ENCODE measurements at places on chromosomes 7 and 10.

GRCh38 chr10:126153711-126154628 is 234.3 kb downstream of the ADAM12 start:
- DNase-seq = no peak

- no peak for DNase-seq
Measured at GRCh38 chr10:24552346-24553016, 171.2 kb downstream of the ARHGAP21 start.

DNA sequence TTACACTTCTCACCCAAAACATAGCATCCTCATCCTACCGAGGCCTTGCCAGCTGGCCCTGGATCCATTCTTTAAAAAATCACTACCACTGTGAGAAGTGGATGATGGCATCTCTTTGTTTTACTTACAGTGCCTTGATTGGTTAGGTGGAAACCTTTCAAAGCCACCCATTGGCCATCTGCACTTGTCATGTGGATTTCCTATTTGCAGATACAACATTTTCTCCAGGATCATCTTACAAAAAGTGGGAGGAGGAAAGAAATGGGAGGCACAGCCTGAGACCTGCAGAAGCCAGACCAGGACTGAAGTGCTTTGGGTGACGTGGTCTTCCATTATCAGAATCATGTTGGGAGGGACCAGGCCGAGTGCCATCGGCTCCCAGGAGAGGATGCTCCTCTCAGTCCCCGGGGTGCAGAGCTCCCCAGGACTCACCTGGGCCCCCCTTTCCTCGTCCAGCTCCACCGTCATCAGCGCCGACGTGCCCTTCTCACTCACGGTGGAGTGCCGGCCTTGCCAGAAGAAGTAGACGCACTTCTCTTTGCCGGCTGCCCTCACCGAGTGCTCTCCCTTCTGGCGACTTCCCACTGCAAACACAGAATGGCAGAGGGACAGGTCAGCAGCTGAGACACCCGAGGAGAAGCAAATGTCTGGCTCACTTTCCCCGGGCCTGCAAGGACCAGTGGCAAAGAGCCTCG is 161.2 kb downstream of the SVIL start:
- no peak for DNase-seq

GRCh38 chr7:126953461-126953860 is 299.3 kb downstream of the GRM8 start:
- DNase-seq = no peak

DNA sequence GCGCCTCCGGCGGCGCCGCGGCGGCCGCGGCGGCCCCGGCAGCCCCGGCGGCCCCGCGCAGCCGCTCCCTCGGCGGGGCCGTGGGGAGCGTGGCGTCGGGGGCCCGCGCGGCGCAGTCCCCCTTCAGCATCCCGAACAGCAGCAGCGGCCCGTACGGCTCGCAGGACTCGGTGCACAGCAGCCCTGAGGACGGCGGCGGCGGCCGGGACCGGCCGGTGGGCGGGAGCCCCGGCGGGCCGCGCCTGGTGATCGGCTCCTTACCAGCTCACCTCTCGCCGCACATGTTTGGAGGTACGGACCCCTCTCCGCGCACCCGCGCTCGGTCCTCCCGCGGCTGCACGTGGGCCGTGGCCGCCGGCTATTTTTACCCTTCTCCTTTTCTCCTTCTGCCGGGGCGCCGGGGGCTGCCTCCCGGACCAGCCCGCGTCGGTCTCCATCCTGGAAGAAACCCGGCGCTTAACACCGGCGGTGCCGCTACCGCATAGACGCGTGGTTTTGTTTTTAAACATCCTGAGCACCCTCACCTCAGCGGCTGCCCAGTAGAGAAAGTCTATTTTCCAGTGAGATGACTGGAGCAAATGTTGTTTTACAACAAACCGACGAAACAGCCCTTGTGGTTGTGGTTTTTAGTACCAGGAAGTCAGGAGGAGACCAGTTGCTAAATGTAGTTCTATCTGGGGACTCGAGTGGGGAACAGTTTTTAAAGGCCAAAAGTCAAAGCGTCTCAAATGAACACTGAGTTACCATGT is 1.3 kb downstream of the ZNRF2 start:
- no peak for DNase-seq

DNA sequence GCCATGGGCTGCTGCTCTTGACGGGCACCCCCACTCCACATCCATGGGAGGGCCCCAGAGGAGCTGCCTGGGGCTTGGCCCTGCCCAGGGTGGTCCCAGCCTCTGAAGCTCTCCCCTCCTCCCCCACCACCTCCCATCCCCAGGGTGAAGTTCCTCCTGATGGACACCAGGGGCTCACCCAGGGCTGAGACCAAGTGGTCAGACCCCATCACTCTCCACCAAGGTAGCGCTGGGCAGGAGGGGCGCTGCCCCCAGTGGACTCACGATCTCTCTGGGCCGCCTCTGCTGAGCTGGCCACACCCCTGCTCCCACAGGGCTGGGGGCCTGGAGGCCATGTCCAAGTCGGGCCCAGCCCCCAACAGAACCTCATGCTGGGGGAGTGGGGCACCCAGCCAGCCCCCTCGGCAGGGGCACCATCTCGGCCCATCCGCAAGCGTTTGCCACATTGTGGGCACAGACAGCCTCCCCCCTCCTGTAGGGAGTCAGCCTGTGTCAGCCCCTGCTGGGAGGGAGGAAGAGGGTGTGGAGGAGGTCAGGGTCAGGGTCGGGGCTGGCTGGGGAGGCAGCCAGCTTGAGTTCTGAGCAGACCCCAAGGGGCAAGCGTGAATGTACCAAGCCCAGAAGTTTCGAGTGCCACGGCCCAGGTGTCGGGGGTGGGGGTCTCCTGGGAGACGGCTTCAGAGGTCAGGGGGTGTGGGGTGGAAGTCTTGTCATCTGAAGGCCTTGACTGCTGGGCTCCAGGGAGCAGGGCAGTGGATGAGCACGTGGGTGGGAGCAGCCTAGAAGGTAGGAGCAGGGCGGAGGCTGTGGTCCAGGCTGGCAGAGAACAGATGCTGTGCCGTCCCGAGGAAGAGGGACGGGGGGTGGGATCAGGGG is 2.8 kb downstream of the UPK3B start:
- no peak for DNase-seq

- no peak for DNase-seq
Measured at GRCh38 chr10:88920198-88920597, 32.4 kb downstream of the ACTA2 start.

DNA sequence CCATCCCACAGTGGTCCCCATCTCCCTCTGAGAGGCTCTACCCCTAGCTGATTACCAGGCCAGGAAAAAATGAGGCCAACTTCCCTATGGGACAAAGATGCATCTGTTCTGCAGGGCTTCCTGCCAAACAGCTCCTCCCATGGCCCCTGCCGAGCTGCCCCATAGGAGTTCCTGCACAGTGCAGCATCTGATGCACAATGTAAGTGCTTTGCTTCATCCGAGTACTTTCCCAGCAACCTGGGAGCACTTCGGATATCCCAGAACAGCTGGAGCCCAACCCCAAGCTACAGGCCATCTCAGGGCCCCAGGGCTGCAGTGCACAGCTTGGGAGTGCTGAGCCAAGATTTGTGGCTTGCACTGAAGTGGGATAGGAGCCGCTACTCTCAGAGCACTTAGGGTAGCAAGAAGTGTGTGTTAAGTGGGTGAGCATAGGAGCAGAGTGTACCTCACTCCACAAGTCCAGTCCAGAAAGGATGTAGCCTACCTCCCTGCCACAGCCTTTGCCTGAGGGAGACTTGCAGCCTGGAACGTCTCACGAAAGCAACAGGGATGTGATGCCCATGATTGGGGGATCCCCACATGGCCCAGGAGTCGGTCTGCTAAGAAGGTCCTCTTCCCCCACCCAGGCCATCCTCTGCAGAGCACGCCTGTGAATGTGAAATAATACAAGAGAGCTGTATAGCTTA is 209.6 kb upstream of the VWC2 start:
- DNase-seq = no peak

- DNase-seq = no peak
Measured at GRCh38 chr10:24701447-24701846, 22.2 kb downstream of the ARHGAP21 start.
